Cerebellar nuclear complex (tissue), 1 donor: ENCODE measurements at places on chromosomes 11 and 22.

DNA sequence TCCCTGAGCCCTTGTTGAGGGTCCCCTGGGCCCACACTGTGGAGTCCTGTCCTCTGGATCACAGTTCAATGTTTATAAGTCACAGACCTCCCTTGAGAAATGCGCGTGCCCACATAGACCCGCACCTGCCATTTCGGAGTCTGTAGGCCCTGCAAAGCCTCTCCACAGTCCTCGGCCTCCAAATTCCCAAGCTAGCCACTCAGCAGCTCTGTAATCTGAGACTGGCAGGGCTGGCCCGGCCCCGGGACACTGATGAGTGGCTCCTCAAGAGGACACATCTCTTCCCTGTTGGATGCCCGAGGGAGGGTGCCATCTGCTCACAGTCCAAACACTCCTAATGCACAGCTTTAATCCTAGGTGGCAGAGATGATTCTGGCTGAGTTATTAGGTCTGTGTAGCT, 39.1 kb downstream of the B3GAT1 start:
- DNase-seq, result no peak

DNA sequence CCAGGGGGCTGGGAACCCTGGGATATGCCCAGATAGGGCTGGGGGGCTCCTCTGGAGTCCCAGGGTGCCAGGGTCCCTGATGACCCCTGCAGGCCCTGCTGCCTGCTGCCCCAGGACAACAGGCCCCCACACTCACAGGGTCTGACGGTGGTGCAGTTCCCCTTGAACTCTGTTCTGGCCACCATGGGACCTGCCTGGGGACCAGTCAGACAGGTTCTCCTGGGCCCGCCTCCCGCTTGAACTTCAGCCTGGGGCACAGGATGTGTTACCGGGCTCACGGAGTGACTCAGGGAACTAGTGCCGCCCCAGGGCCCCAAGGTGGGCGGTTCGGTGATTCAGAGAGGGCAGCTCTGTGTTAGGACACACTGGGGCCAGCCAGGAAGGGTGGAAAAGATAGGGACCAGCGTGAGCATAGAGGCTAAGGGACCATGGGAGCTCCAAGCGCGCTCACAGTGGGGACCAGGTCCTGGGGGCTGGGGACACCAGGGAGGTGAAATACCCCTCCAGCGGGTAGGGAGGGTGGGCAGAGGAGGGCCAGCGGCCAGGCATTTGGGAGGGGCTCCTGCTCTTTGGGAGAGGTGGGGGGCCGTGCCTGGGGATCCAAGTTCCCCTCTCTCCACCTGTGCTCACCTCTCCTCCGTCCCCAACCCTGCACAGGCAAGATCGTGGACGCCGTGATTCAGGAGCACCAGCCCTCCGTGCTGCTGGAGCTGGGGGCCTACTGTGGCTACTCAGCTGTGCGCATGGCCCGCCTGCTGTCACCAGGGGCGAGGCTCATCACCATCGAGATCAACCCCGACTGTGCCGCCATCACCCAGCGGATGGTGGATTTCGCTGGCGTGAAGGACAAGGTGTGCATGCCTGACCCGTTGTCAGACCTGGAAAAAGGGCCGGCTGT, 21.5 kb upstream of the TXNRD2 start:
- DNase-seq, result no peak

DNA sequence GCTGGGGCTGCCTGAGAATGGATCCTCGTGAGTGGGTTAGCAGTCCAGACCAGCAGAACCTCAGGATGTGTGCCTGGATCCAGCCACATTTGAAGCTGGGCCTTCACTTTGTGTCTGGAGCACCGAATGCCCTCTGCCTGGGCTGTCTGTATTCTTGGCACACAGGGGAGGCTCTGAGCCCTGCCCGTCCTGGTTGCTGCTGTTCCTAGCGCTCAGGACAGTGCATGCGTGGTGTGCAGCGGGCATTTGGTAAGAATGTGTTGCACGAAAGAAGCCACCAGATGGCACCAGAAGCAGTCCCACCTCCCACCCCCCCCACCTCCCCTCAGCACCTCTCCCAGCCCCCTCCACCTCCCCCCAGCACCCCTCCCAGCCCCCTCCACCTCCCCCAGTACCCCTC, 4.1 kb upstream of the MAPK11 start:
- DNase-seq, result no peak

- no peak for DNase-seq
These were observed 17.1 kb downstream of the TMEM184B start for GRCh38 chr22:38255697-38256096.

DNA sequence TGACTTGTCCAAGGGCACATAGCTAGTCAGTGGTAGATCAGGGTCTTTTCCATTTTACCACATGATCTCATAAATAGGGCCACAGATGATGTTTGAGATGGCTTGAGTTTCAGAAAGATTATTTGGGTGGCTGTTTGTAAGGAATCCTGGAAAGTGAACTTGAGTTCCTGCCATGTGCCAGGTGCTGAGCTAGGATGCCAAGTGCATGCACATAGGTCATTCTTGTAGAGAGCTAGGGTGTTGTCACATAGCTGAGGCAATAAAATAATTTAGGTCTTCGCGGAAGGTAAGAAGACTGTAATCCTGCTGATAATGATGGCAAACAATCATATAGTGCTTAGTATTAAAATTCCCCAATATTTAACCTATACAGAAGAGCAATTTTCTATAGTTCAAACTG, 1162.6 kb upstream of the TENM4 start:
- DNase-seq, result no peak

DNA sequence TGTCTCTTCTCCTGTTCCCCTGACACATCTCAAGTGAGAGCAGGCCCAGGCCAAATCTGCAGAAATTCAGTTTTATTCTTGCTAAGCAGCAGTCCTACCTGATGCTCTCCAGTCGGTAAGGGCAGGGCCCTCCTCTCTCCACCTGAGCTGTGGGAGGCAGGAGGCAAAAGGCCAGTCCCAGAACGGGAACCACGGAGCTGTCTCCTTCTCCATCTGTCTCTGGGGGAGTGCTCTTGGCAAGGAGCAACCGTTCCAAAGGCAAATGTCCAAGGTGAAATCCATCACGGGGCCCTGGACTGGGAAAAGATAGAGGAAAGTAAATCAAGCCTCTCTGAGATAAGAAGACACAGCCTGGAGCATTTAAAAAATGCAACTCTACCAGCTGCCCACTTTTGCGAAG, 65.2 kb upstream of the CDON start:
- peak; percentile 86 for DNase-seq

DNA sequence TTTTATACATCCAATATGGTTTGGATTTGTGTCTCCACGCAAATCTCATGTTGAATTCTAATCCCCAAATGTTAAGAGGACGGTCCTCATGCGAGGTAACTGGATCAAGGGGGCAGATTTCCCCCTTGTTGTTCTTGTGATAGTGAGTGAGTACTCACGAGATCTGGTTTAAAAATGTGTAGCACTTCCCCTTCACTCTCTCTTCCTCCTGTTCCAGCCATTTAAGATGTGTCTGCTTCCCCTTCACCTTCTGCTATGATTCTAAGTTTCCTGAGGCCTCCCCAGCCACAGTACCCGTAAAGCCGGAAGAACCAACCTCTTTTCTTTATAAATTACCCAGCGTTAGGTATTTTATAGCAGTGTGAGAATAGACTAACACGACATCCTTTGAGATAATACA, 98.6 kb downstream of the TTC28 start:
- DNase-seq, result no peak

DNA sequence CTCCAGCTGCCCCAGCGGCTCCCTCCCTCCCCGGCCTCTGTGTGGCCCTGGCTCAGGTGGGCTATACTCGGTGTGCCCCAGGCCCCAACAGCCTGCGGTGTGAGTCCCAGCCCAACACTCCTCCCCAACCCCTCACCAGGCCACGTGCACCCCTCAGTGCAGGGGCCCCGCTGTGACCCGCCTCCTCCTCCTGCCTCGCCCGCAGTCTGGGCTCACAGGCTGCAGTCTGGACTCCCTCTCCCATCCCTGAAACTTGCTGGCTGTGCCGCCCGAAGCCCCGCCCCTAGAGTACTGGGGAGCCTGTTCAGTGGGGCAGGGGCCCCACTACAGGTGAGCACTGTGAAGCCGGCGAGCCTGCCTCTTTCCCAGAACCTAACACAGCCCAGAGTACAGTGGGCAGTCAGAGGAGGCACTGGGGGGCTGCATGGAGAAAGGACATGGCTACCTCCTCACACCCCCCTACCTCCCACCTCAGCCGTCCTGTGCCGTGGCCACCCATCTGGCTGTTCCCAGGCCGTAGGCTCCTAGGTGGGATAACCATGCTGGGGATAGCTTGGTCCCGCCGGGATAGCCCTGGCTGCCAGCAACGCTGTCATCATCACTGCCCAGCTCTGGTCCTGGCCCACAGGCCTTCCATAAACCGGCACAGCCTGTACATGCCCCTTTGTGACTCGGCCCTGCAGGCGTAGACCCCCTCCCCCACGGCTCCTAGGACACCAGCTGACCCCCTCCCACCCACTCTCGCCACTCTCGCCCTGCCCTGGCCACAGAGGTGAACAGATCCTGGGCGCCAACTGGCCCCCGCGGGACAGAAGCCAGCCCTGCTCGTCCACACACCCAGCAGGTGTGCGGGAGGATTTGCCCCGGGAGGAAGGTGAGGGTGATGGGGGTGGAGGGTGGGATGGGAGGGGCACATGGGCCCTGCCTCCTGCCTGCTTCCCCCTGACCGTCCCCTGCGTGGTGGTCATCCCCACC, 29.7 kb downstream of the CELSR1 start:
- no peak for DNase-seq

- no peak for DNase-seq
These were observed 4.2 kb upstream of the PPP6R2 start for GRCh38 chr22:50338860-50339462.

GRCh38 chr11:94581926-94582325, 14.8 kb downstream of the PIWIL4 start:
- no peak for DNase-seq

DNA sequence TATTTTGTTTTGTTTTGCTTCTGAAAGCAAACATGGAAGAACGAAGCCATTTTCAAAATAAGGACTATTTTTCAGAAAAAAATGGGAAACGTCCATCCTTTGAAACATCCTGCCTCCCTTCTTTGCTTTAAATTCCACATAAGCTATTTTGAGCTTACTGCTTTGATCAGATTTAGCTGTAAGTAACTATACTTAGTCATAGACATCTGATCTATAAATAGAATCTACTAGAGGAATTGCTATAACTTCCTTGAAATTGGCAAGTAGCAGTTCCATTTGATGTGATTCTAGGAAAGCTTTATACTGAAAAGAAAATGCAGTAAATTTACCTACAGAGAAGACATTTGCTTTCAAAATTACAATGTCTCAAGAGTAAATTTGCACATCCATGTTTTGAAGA, 305.8 kb downstream of the TTC28 start:
- DNase-seq, result no peak

GRCh38 chr22:39731881-39732555, 161.5 kb downstream of the CACNA1I start:
- DNase-seq, result no peak

GRCh38 chr11:118082880-118083552, 3.7 kb downstream of the SMIM35 start:
- no peak for DNase-seq

- no peak for DNase-seq
These were observed 1078.7 kb downstream of the TBC1D22A start for GRCh38 chr22:47841156-47841555.

- DNase-seq, result no peak
These were observed 11.9 kb upstream of the CLMP start for GRCh38 chr11:123206791-123207434.

DNA sequence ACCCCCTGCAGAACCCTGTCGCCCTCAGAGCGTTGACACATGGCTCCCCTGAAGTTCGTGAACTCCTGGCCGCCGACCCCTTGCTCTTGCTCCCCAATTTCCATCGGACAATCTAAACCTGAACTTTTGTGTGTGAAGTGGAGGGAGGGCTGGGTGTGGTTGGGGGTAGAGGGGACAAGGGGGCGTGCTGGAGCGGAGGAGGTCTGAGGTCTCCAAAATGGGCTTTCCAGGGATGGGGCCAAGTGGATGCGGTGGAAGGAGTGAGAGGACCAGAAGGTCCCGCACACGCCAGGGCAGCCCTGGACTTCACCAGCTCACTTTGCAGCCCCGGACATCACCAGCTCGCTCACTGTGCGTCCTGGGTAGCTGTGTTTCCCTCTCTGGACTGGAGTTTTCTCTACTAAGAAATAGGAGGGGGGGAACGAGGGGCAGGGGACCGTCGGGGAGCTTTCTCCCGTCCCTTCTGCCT, 18.6 kb downstream of the CREB3L1 start:
- no peak for DNase-seq

- peak; percentile 59 for DNase-seq
These were observed 61.1 kb downstream of the ST3GAL4 start for GRCh38 chr11:126416542-126417090.

- DNase-seq, result no peak
These were observed 23.5 kb downstream of the SUN2 start for GRCh38 chr22:38732251-38732815.
